ENCODE measurements at places on chromosomes 4 and X.

DNA sequence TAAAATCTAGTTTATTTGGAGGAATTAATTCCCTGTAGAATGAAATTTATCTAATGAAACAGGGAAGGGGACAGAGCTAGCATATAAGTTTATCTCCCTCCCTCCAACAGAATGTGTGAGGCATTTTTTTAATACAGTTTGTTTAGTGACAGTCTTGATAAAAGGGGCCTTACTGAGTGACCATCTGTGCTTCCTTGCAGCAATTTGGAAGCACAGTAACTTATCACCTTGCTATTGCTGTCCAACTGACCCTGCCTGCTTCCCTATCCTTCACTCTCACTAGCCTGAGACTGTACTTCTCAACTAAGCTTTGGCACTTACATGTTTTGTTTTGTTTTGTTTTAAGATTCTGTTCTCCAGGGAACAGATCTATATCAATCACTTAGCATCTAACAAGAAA is 31.1 kb upstream of the KCTD8 start:
- no peak for DNase-seq

DNA sequence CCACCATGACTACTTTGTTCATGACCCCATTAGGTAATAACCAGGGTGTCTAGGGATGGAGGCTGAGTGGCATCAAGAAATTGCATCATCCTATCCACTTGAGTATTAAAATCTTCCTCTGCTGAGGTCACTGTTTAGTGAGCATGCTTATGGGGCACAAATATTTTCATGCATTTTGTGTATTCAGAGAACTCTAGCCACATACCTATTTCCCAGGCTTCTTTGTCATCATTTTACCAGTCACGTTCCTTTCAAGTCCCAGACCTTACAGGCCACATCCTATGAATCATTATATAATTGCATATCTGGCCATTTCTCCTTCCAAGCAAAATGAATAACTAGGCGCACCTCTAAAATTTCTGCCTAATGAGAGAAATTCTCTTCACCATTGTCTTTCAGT is 1882.9 kb upstream of the AGA start:
- no peak for DNase-seq

GRCh38 chr4:180832073-180832472 is 1411.1 kb upstream of the TENM3 start:
- DNase-seq, result no peak

- DNase-seq, result no peak
Observed at GRCh38 chrX:131792356-131792749, 230.7 kb upstream of the STK26 start.

- no peak for DNase-seq
Observed at GRCh38 chr4:94345969-94346368, 3.3 kb upstream of the HPGDS start.

- no peak for DNase-seq
Observed at GRCh38 chr4:145302725-145303124, 122.3 kb upstream of the OTUD4 start.

DNA sequence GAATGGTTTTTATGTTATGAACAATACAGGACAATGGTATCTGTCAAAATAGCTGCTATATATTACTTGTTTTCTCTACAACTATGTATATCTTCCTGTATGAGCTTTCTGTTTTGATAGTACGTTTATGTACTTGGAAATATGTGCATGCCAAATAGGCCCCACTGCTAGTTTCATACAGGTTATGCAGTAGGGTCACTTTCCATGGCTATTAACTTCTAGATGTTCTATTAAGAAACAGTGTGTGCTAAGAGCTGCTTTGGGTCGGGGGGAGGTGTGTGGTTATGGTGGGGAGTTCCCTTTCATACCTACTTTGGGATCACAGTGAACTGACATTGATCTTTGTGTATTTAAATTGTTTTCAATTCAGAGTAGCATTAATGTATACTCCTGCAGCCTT is 30.9 kb downstream of the RBPJ start:
- no peak for DNase-seq

- DNase-seq, result no peak
Observed at GRCh38 chrX:45735571-45735970, 534.9 kb upstream of the DIPK2B start.

- DNase-seq, result no peak
Observed at GRCh38 chr4:122377352-122377751, 1.5 kb upstream of the ADAD1 start.

- DNase-seq, result no peak
Observed at GRCh38 chrX:46666831-46667230, 92.1 kb downstream of the SLC9A7 start.

DNA sequence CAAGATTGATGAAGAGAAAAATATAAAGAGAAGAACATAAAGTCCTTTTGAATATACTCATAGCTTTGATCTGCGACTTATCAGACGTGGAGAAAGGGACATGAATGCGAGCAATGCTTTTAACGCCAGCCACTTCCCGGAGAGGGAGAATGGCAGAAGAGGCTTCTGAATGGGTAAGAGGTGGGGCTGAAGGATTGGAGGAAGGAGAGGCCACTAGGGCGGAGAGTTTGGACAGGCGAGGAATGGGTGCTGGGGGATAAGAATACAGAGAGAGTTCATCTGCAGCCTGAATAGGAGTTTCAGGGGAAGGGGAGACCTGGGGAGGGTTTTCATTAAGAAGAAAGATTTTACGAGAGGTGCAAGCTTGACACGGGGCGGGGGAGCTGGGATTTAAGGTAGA is 2534.9 kb downstream of the PCDH7 start:
- no peak for DNase-seq

DNA sequence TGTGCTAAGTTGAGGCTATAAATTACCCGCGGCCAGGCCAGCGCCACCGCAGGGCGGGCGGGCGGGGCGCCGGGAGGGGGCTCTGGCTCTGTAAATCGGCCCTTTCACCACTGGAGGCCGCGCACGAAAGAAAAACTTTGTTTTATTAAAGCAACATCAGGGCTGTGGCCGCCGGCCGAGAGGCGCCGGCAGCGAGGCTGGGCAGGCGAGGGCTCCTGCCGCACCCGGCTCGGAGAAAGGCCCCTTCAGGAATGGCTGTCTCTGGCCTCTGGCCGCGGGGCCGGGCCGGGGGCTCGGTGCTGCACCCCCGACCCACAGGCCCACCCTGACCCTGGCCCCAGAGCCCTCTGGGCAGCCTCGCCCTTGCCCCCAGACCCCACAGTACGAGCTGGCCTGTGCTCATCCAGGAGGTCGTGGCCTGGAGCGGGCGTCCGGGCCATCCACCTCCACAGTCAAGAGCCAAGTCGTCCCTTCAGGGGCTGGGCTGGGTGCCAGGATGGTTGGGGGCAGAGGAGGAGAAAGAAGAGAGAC is 29.5 kb upstream of the FGFR3 start:
- DNase-seq, result no peak

- no peak for DNase-seq
Observed at GRCh38 chr4:86307432-86307831, 52.4 kb downstream of the MAPK10 start.

- no peak for DNase-seq
Observed at GRCh38 chrX:149825424-149825823, 43.7 kb downstream of the MAGEA9 start.

DNA sequence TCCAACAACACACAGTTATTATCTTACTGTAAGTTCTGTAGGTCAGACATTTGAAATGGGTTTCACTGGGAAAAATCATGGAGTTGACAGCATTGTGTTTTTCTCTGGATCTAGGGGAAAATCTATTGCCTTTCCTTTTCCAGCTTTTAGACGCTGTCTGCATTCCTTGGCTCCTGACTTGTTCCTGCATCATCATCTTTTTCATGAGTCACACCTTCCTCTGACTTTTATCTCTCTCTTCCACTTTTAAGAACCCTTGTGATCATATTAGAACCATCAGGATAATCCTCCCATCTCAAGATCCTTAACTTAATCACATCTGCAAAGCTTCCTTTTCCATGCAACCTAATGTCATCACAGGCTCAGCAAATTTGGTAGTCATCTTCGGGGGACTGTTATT is 1454.8 kb downstream of the RPA4 start:
- DNase-seq, result no peak

Data from NK-92 treated with Interleukin-12 subunit alpha and Interleukin-12 subunit beta, amount 100 ng/mL, for 24 hours (cell line).